ENCODE measurements at places on chromosomes 6 and 20.

GRCh38 chr20:417801-418342, 9.8 kb downstream of the RBCK1 start:
- no peak for DNase-seq

- no peak for DNase-seq
These were observed 172.3 kb downstream of the GJA1 start for GRCh38 chr6:121607721-121608120.

DNA sequence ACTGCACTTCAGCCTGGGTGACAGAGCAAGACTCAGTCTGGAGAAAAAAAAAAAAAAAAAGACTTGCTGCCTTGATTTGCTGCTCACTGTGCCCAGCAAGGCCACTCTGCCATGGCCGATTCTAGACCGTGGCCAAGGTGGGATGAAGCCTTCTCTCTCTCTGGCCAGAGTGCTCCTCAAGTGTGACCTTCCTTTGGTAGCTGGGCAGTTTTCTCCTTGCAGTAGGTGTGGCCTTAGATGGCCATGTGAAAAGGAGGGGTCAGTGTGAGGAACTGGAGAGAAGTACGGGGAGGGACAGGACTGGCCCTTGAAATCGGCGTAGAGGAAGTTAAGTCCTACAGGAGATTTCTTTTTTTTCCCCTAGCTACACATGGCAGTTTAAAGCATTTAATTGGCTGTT, 272.0 kb downstream of the ARID1B start:
- no peak for DNase-seq

GRCh38 chr6:89797317-89797716, 22.3 kb downstream of the MDN1 start:
- peak; percentile 1 for DNase-seq

GRCh38 chr6:9553002-9553401, 861.9 kb downstream of the TFAP2A start:
- DNase-seq: no peak

DNA sequence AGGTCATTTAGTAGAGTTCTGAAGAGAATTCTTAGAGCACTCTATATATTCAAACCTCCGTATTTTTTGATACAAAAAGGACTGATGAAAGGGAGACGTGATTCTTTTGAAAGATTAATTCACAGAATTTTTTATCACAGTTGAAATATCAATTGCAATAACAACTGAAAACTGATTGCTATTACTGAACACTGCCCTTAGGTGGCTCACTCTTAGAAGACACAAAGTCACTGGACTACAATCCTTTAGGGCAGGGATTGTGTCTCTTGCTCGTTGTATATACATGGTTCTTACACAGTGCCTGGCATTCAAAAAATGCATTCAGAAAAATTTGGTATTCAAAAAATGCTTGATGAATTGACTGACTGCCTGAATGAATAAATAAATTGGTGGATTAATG, 17.1 kb upstream of the CALHM6 start:
- peak; percentile 49 for DNase-seq

GRCh38 chr6:47536816-47537401, 59.3 kb downstream of the CD2AP start:
- DNase-seq: peak; percentile 11

DNA sequence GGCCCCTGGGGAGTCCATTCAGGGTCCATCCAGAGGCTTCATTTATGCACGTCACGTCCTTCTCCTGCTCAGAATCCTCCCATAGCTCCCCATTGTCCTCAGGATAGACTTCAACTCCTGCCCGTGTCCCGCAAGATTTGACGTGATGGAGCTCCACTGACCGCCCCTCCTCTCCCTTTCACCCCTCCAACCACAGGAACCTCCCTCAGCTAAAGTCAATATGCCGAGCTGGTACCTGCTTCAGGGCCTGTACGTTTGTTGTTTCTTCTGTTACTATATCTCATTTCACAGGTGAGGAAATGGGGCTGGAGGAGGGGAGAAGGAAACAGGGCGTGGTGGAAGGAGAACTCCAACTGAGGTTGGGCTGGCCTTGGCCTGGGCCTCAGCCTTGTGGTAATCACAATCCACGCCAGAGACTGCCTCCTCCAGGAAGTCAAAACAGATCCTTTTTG, 38.6 kb downstream of the CEBPB start:
- DNase-seq: no peak

DNA sequence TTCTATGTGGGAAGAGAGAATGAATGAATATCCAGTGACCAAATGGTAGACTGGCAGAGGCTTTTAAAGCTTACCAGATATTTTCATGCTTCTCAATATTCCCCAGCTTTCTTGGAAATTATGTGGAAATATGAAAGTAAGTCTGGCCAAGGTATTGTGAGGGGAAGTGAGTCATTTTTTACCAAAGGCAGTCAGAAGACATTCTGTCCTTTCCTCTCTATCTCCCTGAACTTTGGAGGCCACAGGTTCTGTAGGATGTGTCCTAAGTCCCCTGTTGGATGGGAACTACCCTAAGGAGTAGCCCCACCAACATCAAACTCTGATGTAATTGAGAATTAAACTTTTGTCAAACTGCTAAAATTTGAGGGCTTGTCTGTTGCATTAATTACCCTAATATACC, 593.8 kb upstream of the NRSN1 start:
- no peak for DNase-seq

GRCh38 chr6:106617302-106617701, 12.0 kb downstream of the RTN4IP1 start:
- DNase-seq: no peak

- DNase-seq: peak; percentile 29
These were observed 33.2 kb upstream of the AKAP7 start for GRCh38 chr6:131101911-131102680.

GRCh38 chr6:123515715-123516114, 121.0 kb downstream of the TRDN start:
- no peak for DNase-seq

DNA sequence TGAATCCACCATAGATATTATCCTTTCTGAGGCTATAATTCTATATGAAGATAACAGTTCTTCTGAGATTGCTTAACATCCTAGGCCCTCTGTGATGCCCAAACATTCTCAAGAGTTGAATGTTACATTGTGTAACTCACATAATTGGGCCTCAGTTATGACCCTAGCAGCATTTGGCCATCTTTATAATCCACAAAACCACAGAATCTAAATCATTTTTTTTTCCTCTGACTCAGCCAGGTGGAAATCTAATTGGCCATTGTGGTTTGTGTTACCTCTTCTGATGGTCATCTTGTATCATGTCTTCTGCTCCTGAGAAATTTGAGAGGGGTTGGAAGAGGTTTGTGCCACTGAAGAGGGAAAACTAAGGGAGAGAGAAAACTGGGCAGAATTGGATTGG, 99.5 kb downstream of the LINC00237 start:
- no peak for DNase-seq

DNA sequence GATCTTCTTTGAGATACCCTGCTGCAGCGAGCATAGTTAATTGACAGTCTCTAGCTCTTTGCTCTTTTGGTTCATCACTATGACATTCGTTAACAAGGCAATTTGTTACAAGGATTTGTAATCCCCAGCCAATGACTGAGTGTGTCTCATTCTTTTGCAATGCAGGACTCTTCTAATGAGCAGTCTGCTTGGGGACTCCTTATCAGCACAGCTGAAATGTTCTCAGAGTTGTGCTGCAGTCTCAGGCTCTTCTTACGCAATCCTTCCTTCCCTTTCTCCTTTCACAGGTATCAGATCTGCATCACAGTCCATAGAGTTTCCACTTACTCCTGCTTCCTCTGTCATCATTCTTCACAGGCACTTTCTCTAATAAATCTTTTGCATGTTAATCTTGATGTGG, 161.2 kb upstream of the OGFRL1 start:
- no peak for DNase-seq

- DNase-seq: no peak
These were observed 59.6 kb upstream of the SDHAF4 start for GRCh38 chr6:70507161-70507560.

- DNase-seq: no peak
These were observed 452.1 kb downstream of the GRIK2 start for GRCh38 chr6:101845621-101846020.

- DNase-seq: peak; percentile 22
These were observed 71.7 kb downstream of the ATP9A start for GRCh38 chr20:51696304-51697071.

- DNase-seq: peak; percentile 40
These were observed 16.9 kb upstream of the GSTA4 start for GRCh38 chr6:53011979-53012378.

DNA sequence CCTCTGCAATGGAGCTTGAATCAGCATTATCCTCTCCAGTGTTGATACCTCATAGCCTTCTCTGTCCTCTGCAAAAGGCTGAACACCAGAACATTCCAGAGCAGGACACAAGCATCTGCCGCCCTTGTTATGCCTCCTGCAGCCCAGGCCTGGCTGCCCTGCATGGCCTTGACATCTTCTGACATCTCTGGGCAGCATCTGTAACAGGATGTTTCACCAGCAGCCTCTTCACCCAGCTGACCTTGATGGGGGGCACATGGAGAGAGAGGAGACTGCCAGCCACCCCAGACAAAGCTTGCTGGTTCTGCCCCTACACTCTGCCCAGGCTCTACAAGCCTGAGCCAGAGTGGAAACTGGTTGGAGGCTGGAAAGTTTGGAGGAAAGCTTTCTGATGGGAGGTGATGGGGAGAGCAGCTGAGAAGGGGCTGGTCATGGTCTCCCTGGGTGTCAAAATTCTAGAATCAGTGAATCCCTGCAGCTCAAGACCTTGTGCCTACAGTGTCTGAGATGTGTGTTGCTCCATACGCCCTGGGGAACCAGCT, 145.1 kb downstream of the MRPL14 start:
- DNase-seq: no peak

DNA sequence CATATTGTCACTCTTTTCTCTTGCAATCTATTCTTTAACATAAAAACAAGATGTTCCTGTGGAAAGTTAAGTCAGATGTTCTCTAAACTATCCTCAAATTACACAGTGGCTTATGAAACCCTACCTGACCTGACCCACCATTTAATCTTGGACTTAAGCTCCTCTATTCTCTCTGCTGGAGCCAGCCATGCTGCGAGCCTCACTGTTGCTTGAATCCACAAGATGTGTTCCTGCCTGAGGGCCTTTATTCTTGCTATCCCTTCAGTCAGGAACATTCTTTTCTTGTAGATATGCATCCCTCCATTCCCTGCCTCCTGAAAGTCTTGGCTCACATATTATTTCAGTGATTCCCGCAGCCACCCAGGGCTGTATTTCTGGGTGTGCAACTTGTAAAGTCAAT, 283.2 kb downstream of the EPHA7 start:
- DNase-seq: no peak

DNA sequence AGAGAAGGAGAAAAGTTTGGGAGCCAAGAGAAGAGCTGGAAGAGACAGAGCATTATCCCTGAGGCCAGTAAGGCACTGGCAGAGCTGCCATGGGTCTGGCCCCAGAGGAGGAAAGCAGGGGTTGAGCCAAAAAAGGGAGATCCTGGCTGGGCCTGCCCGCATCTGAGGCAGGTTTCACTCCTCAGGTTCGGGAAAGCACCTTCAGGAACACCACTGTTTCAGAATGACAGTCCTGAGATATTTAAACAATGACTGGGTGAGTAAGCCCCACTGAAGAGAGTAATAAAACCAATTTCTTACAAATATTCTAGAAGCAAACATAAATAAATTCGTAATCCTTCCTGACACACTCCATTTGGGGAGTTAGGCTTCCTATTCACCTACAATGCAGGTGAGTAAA, 152.2 kb downstream of the BACH2 start:
- DNase-seq: no peak

GRCh38 chr6:140571145-140571544, 1196.7 kb upstream of the CITED2 start:
- peak; percentile 77 for DNase-seq

DNA sequence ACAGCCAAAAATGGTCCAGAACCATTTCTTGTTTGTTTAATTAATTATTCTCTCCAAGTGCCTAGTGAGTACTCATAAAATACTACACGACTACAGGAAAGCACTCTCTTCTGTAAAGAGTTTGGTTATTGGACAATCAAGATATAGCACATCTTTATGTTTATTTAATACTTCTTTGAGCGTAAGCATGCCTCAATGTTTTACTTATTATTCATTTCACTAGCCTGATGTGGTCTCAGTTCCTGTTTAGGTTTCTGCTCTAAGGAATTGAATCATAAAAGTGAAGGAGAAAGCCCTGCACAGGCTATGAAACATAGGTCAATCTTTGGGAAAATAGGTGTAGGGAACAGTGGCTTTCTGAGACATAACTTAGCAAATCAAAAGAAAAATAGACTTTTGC, 45.9 kb upstream of the AIG1 start:
- peak; percentile 30 for DNase-seq

GRCh38 chr6:111740506-111740905, 132.7 kb downstream of the FYN start:
- DNase-seq: no peak

GRCh38 chr6:167824591-167825331, 1.9 kb upstream of the AFDN start:
- peak; percentile 73 for DNase-seq

GRCh38 chr6:125107896-125108295, 45.7 kb upstream of the TPD52L1 start:
- no peak for DNase-seq

DNA sequence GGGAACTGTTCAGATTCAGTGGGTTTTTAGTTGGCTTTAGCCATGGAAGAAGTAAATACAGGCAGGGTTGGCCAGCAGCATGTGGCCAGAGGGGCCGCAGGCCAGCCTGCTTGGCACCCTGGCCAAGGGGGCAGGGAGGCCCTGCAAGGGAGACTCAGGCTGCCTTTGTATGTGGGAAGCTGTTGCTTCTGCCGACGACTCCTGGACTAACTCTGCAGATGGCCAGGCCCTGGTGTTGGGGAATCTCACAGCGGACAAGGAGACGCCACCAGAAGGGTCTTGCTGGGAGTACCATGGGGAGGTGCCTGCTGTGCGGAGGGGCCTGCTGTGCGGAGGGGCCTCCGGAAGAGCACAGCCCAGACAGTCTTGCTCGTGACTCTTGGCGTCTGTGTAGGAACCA, 25.2 kb downstream of the PYGB start:
- DNase-seq: no peak

GRCh38 chr6:147195510-147195909, 8.7 kb upstream of the STXBP5 start:
- no peak for DNase-seq

DNA sequence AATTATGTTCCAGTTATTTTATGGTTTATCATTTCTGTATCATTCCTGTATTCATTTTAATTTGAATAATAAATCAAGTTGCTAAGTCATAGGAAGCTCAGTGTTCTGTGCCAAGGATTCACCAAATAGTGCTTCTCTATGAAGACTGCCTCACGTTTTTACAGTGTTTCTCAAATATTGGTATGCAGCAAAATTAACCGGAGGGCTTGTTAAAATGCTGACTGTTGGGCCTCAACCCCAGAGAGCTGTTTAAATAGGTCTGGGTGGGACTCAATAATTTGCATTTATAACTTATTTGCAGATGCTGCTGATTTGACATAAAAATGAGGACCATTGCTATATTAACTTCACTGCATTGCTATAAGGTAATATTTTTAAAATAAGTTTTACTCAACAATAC, 166.7 kb downstream of the TINAG start:
- no peak for DNase-seq

DNA sequence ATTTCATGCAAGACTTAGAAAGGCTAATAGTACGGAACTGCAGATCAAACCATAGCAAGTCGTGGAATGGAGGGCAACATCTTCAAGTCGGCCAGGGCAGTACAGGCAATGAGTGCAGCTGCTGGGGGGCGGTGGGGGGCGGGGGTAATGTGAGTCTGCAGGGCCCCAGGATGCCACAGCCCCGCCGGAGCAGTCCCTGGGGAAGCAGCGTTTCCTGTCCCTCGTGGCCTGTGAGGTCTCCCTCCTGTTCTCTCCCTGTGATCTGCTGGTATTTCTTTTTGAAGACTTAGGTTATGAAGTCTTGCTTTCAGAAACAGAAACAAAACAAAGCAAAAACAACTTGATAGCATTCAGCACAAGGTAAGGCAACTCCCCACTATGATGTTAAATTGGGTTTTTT, 351.9 kb downstream of the FOXA2 start:
- DNase-seq: no peak

GRCh38 chr6:74870403-74870802, 335.4 kb downstream of the COL12A1 start:
- DNase-seq: peak; percentile 87
